ENCODE measurements at places on chromosomes 4 and X.

- peak; percentile 35 for DNase-seq
Observed at GRCh38 chrX:38891641-38892413, 90.6 kb downstream of the MID1IP1 start.

DNA sequence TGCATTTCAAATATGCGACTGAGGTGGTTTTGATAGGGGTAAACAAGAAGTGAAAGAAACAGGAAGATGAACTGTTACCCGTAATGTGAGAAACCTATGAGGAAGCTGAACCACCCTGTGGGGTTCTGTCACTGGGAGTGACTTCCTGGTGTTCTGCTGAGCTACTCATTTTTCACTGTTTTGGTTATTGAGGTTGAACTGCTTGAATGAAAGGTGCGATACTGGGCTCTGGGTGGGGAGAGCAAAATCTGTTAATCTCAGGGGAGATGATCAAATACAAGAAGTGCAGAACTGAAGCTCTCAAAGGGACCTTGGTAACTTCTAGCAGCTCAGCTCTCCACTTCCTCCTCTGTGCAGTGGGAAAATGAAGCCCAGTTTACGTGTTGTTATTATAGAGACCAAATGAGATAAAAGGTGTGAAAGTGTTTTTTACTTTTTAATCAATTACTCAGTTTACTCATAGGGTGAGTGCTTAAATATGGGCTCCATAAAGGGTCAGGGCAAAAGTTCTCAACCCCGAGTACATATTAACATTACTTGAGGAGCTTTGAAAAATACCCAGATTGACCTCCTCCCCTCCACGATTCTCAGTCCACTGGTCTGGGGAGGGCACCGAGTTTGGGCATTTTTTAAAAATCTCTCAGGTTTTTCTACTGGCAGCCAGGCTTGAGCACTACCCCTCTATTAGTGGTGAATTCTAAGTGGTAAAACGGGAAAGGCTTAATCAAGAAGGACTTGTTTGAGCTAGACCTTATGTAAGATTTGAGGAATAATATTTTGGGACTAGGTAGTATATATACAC lies 66.7 kb downstream of the COQ2 start:
- peak; percentile 82 for DNase-seq

GRCh38 chrX:81890521-81890920 lies 688.6 kb downstream of the SH3BGRL start:
- DNase-seq = no peak

GRCh38 chr4:138658518-138658917 lies 357.1 kb upstream of the NOCT start:
- no peak for DNase-seq

GRCh38 chr4:38728631-38729141 lies 54.1 kb downstream of the TLR10 start:
- no peak for DNase-seq

GRCh38 chrX:133314281-133314680 lies 96.1 kb upstream of the TFDP3 start:
- DNase-seq = no peak

DNA sequence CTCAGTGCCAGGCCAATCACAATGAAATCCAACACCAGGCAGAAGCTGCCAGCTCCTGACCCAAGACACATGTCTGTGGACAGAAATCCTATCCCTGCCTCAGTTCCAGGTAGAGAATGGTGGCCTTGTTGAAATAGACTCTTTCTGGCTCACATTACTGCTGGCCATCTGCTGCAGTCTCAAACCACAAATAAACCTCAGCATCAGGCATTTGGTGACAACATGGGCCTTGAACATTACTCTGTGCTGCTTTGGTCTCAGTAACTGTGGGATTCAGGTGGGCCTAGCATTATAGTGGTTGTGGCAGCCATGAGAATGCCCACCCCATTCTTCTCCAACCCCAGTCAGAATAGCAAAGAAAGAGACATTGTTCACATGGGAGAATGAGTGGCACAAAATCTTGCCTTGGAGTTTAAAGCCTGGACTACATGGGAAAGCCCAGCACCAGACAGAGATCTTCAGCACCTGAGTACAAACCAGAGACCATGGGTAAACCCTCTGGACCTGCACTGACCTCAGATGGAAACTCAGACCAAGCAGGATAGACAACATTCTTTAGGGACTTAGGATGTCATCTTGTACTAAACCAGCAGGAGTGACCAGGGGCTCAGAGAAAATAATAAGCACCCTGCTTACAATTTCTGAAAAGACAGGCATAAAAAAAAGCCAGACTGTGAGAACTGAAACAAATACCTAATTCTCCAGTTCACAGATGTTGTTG lies 50.4 kb upstream of the TRAM1L1 start:
- no peak for DNase-seq

- peak; percentile 50 for DNase-seq
Observed at GRCh38 chr4:118865091-118865708, 23.5 kb upstream of the SYNPO2 start.

DNA sequence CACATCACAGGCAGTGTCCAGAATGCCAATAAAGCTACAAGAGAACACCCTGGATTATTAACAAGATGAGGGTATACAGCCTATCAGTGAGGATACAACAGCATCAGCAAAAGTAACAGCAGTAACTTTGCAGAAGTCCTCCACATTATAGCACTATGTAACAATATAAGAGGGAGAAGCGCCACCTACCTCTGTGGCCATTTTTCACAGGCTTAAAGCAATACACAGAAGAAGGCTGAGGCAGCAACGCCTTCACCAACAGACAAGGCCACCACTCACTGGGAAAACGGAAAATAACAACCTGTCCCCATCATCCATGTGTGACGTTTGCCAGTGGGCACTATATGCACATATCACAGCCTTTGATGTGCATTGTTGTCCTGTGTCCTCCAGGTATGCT lies 12.5 kb downstream of the RTL8B start:
- no peak for DNase-seq

- no peak for DNase-seq
Observed at GRCh38 chrX:40964633-40965586, 120.3 kb upstream of the USP9X start.

All from GM10248 (cell line).